Fibroblast of upper back skin (primary cell): ENCODE measurements at places on chromosomes 13 and 19.

DNA sequence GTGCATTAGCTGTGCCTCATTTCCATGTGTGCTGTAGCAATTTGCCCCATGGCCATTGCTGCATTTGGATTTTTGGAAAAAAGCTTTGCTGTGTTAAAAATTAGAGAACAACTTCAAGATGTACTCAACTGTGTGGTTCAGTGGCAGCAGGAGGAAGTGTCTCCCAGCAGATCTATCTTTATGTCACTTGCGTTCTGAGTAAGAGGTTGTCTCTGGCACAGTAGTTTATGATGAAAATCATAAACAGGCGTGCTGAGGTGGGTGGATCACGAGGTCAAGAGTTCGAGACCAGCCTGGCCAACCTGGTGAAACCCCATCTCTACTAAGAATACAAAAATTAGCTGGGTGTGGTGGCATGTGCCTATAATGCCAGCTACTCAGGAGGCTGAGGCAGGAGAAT, 29.0 kb upstream of the RNF17 start:
- DNase-seq: no peak

DNA sequence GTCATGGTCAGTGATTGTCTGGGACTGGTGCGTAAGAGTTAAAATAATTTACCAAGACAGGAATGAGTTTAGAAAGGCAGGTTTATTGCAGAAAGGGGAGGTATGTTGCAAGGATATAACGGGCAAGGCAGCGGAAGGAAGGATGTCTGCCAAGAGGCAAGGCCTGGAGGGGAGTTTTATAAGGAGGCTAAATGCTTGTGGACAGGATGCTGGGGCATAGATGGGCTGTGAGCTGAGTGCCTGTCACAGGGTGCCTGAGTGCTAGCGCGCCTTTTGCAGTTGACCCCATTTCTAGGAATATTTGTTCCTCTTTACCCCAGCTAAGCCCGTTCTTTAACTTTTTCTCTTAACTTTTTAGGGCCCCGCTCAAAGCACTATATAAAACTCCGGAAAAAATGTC, 58.7 kb downstream of the TEX26 start:
- DNase-seq: no peak

GRCh38 chr13:89554801-89555200, 1792.7 kb upstream of the MIR17HG start:
- DNase-seq: no peak

- no peak for DNase-seq
Measured at GRCh38 chr19:50490411-50490811, 13.8 kb upstream of the GARIN5A start.

- no peak for DNase-seq
Measured at GRCh38 chr19:45507872-45508416, 665 bp downstream of the VASP start.

GRCh38 chr19:10006335-10006708, 4.0 kb downstream of the COL5A3 start:
- peak; percentile 70 for DNase-seq

GRCh38 chr13:47932950-47933923, 67.8 kb downstream of the SUCLA2 start:
- peak; percentile 27 for DNase-seq

DNA sequence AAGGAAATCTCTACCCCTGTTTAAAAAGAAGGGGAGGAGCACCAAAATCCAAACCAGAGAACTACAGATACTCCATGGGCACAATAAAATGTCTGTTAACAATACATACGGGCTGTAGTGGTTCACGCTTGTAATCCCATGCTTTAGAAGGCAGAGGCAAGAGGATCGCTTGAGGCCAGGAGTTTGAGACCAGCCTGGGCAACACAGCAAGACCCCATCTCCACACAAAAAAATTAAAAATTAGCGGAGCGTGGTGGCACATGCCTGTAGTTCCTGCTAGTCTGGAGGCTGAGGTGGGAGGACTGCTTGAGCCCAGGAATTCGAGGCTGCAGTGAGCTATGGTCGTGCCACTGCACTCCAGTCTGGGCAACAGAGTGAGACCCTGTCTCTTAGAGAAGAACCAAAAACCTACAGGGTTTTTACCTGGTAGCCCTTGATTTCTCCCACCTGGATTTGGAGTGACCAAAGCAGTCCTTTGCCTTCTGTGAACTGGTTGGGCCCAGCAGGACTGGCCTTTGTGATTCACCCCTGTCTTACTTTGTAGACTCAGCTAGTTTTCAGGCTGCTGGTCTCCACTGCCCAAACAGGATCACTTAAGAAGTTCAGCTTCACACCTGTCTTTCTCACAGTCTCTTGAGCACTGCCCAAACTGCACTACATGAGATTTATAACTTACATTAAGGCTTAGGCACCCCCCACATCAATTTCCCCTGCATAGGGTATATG, 38.7 kb upstream of the FLT1 start:
- DNase-seq: no peak

DNA sequence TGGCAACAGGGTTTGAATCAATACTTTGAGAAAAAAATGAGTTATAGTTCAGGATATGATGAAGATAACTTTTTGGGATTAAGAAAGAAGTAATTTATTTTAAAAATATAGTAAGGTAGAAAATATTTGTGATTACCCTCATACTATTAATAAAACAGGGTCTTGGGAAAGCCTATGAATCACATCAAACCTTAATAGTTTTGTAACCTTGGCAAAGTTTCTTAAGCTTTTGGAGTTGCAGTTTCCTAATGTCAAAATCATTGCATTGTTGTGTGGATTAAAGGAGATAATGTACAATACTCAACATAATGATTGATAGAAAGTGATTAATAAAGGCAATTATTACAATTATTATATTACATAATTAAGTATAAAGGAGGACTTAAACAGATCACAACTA, 149.0 kb downstream of the LMO7 start:
- peak; percentile 43 for DNase-seq

GRCh38 chr13:114110091-114110829, 22.2 kb downstream of the RASA3 start:
- no peak for DNase-seq

DNA sequence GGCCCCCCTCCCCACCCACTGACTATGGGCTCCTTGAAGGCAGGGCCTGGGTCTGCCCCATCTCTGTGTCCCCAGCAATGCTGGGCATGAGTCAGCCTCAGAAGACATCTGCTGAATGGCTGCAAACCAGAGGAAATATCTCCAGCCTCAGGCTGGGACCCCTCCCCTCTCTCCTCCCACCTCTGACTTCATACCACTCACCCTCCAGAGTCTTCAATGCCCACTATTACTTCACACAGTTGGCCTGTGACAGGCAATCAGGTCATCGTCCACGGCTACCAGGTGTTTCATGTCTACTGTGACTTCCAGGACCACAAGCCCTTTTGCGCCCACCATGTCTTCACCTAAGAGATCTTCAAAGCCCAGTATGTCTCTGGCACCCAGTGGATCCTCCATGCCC, at the start of gene SRRM5:
TSS of gene SRRM5 (plus strand) at position 301 of the 400 bp plus-strand sequence. CDS start at position 335, 34 bp downstream.
- no peak for DNase-seq

DNA sequence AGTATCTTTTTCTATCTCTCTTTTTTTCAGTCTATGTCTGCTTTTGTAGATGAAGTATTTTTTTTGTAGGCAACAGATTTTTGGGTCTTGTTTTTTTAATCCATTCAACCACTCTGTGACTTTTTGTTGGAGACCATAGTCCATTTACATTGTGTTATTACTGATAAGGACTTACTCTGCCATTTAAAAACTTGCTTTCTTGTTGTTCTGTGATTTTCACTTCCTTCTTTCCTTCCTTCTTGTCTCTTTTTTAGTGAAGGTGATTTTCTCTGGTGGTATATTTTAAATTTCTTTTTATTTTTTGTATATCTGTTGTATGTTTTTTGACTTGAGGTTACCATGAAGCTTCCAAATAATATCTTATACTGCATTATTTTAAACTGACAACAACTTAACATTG, 79.5 kb downstream of the COG6 start:
- no peak for DNase-seq

GRCh38 chr19:30254158-30254557, 118.0 kb upstream of the ZNF536 start:
- no peak for DNase-seq

DNA sequence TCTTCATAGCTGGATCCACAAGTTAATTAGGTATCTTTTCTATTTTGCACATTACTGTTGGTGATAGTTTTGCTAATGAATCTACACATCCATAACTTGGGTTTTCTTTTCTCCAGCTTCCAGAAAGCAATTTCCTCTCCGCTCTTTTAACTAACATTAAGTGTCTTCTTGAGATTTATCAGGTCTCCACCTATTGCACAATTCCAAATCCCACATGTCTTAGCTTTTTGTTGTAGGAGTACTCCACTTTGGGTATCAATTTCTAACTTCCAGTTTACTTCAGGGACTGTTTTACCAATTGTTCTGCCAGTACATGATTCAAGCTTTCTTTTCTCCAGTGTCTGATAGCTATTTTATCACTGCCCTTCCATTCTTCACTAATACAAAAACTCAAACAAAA, 129.6 kb downstream of the OLFM4 start:
- DNase-seq: no peak

GRCh38 chr13:25429466-25429865, 57.7 kb downstream of the ATP8A2 start:
- no peak for DNase-seq

GRCh38 chr19:12801466-12802266, at the start of the genes PRDX2 and THSD8:
Gene PRDX2 (minus strand): TSS chr19:12801800. CDS start chr19:12801261, 539 bp downstream.
Gene THSD8 (plus strand): TSS chr19:12802069. CDS start chr19:12802072, 3 bp downstream.
- DNase-seq: peak; percentile 64

GRCh38 chr19:2678044-2678671, 24.3 kb downstream of the GNG7 start:
- DNase-seq: no peak

- DNase-seq: no peak
Measured at GRCh38 chr19:32631381-32631780, 43.6 kb downstream of the ANKRD27 start.

- DNase-seq: no peak
Measured at GRCh38 chr13:36313047-36313969, 15.7 kb upstream of the CCDC169 start.

- DNase-seq: peak; percentile 90
Measured at GRCh38 chr13:51793570-51794271, 10.2 kb downstream of the DHRS12 start.

- DNase-seq: peak; percentile 30
Measured at GRCh38 chr19:42313096-42313839, at the start of gene TMEM145. Gene TMEM145 (plus strand): TSS chr19:42313309. CDS start chr19:42313377, 68 bp downstream.

DNA sequence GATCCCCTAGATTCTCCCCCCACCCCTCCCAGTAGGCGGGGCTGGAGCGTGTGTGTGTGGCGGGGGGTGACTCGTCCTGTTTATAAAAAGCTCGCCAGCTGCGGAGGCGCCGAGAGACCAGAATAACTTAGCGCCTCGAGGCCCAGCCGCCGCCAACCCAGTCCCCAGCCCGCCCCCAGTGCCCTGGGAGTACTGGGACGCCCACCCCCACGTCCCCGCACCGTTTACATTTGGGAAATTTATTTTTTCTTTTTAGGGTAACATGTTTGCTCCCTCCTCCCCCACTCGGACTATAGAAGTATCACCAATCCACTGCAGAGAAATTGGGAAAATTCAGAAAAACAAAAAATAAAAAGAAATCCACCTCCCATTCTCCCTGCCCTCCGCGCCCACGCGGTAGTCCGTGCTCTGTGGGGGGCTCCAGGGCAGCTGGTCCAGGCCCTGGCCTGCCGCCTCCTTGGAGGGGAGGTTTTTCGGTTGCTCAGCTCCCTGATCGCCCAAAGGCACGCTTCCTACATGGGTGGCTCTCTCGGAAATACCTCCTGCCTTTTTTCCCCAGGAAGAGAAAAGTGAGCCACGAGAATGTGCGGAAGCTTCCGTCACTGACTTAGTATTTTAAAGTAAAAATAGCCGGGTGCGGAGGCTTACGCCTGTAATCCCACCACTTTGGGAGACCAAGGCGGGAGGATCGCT, 1.5 kb upstream of the RAB3A start:
- DNase-seq: peak; percentile 74
